ENCODE measurements at places on chromosomes 1 and 21. TPM values are rescaled to one million over a fixed set of nuclear protein-coding genes. Genes with fewer than 3 reads are reported as not detected.

The CELA2A gene
- not detected for polyA plus RNA-seq

The KCNJ9 gene
- polyA plus RNA-seq: 0.05 TPM

The HUNK gene
- 19.6 TPM for polyA plus RNA-seq

DNA sequence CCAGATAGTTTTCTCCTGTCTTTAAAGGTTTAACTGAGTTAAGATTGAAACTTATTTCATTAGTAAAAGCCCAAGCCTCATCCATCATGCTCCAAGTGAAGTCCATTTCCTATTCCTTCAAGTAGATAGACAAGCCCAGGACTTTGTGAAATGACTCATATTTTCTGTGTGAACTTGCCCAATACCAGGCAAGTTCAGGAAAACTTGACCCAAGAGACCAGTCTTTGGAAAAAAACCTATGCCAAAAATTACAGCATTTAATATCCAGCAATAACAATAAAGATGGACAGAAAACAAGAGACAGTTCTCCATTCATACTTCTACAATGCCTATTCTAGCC lies 405 bp upstream of the RAB29 start:
- no peak for DNase-seq

- no peak for DNase-seq
Measured at GRCh38 chr1:8122477-8123407, 96.6 kb upstream of the ERRFI1 start.

DNA sequence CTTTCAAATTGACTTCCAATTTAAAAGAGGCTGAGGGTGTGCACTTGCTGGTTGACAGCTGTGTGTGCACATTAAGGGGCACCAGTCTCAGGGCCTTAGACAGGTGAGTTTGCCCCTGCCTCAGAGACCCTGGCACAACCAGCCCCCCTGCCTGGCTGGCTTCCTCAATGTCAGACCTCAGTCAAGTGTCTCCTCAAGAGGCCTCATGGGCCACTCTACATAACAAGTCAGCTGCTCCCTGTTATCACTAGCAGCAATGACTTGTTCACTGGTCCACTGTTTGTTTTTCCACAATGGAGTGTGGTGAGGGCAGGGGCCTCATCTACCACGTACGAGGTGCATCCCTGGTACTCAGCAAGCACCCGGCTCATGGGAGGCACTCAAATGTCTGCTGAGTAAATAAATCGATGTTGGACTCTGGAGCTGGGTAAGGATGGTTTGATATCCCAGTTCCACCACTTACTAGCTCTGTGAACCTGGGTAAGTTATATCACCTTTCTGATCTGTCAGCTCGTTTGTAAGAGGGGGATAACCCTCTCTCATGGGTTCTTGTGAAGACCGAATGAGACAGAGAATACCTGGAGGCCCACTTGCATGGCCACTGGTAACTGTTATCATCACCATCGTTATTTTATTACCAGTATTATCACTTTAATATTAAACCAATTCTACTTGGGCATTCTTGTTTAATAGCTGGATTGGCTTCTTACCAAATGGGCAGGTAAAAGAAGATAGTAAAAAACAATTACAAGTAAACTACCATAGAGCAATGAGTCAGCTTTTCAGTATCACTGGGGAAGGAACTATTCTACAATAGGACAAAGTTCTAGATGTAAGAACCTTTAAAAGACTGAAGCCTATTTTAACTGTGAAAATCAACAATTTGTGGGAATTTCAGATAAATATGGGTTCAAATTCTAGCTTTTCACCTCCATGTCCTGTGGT lies 64.6 kb downstream of the SLC66A1 start:
- DNase-seq: no peak

The RPRD2 gene
- 53.6 TPM for polyA plus RNA-seq

GRCh38 chr21:26850116-26850643 lies 5.0 kb upstream of the ADAMTS1 start:
- DNase-seq: no peak

DNA sequence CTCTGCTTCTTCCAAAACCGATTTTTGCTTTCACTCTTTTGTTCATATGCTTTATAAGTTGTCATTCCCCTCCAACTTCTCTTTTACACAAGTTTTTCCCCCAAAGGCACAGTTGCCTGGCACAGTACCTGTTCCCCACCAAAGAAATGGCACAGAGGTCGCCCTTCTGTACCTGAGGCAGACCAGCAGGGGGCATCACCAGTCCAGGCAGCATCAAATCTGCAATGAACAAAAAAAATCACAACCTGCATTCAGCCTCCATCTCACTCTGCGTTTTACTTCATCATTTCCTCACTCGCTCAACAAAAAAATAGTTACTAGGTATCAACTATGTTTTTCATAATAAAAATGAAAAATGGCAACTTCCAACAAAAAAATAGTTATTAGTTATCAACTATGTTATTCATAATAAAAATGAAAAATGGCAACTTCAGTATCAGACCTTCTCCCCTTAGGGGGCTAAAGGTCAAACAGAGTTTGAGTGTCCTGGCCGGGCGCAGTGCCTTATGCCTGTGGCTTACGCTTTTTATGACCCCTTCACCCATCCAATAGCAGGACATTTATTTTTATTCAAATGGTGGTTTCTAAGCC lies 4.1 kb downstream of the EIF2D start:
- DNase-seq: no peak

DNA sequence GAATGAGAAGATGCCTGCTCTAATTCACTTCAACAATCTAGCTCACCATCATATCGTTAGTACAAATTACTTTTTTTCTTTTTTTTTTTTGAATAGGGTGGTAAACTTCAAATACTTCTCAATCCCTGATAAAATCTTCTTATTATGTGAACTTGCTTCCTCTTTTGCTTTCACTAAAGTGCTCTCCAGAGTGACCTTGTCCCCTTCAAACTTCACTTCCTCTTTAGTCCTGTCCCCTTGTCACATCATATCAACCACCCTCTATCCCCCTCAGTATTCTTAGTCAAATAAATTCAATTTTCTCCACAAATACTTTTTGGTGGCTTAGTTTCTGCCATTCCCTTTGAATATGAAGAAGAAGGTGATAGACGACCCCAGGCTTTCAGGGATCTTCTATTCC lies 124.9 kb upstream of the PLXNA2 start:
- no peak for DNase-seq

The GPR153 gene
- 8.7 TPM for polyA plus RNA-seq

The SLC2A5 gene
- polyA plus RNA-seq: 0.87 TPM

GRCh38 chr1:45409276-45409675 lies 69.0 kb upstream of the MUTYH start:
- DNase-seq: no peak

- no peak for DNase-seq
Measured at GRCh38 chr1:27770293-27770830, 2.7 kb upstream of the STX12 start.

The LRRC42 gene
- 46.2 TPM for polyA plus RNA-seq

DNA sequence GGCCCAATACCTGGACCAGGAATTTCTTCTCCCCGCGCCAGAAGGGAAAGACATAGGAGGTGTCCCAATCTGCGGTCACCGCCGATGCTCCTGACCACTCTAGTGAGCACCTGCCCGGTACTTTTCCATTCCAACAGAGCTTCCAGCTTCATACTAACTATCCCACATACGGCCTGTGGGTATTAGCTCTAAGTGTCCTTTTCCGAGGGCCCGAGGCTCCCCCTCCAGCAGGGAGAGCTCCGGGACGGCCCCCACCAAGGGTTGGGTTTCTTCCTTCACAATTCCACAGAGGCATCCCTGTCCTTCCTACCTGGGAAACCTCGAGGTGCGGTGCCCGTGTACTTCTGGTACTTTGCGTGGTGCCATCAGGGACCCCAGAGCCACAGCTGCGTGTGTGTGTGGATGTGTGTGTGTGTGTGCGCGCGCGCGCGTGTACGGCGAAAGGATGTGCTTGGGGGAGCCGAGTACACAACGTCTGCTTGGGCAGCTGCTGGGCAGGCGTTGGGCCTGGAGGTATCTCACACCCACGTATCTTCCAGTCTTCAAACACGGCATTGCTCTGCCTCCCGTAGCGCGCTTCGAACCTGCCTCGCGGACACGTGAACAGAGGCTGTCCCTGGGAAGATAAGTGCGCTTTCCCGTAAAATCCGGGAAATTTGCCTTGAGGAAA lies 2.4 kb upstream of the SIM2 start:
- DNase-seq: no peak

DNA sequence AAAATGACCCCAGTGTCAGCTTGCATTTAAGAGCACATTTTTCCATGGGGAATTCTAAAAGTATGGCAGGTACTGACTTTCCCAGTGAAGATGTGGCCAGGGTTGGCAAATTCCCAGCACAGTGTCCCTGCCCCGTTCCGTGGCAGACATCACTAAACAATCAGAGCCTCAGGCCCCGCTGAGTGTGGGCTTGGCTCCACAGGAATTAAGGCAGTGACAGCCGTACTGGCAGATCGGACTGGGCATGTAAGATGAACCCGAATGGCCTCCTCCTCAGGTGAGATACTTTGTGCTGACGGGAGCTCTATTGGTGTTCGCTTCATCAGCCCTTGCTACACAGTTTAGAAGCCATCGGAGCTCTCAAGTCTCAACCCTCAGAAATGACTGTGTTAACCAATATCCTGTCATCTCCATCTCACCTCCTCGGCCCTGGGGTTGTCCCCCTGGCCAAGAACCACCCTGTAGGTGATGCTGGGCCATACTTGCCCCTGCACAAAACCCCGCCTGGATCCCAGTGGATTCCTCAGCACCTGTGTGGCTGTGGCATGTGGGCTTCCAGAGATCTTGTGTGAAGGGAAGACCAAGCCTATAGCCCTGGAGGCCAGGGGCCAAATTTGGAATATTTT lies 29.0 kb upstream of the ABCG1 start:
- no peak for DNase-seq

The SELENBP1 gene
- polyA plus RNA-seq: 52.7 TPM

The FMO2 gene
- polyA plus RNA-seq: 2.8 TPM

The DEDD gene
- 55.1 TPM for polyA plus RNA-seq

The EPHX1 gene
- 52.0 TPM for polyA plus RNA-seq

The SH2D1B gene
- 0.11 TPM for polyA plus RNA-seq

GRCh38 chr1:236057546-236057945 lies 7.3 kb downstream of the NID1 start:
- DNase-seq: no peak

- DNase-seq: no peak
Measured at GRCh38 chr1:110430366-110430765, 20.6 kb upstream of the PROK1 start.

DNA sequence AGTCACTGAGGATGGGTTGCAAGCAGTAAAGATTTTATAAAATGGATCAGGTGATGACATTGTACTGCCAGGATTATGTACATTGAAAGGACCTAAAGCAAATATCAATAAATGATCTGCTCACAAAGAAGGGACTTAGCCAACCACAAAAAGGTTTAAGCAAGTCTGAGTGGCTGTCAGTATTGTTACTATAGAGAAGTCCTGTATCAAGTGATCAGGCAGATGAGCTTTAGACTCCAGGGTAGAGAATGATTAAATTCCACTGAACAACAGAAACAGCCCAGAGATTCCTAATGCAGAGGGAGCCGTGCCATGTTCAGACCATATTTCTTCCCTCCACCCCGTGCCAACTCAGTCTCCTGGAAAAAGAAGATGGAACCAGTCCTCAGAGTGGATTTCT lies 138.9 kb downstream of the SETD4 start:
- no peak for DNase-seq

The TSPAN2 gene
- 34.2 TPM for polyA plus RNA-seq

- no peak for DNase-seq
Measured at GRCh38 chr1:198254521-198254920, 97.7 kb downstream of the NEK7 start.

GRCh38 chr1:17627239-17628052 lies 87.9 kb downstream of the ARHGEF10L start:
- no peak for DNase-seq

DNA sequence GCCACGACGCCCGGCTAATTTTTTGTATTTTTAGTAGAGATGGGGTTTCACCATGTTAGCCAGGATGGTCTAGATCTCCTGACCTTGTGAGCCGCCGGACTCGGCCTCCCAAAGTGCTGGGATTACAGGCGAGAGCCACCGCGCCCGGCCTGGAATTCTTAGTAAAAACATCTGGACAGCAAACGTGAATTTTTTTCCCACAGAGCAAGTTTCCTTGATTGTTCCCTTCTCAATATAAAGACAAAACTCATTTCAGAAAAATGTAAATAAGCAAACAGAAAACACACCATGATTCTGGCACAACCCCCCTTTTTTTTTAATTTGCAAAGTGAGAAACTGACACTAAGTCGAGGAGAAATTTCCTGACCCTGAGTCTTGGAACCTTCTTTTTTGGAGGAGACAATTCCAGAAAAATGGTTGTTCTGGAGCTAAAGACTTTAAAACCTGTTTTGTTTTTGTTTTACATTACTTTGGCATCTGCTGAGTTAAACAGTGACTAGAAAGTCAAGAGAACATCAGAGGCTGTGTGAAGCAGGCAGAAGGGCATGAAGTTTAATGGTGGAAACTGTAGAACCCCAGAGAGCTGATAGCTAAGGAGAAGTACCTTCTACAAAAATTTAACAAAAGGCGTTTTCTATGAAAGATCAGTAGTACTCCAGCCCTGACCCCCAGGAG lies 10.3 kb upstream of the HMGCS2 start:
- DNase-seq: no peak

GRCh38 chr1:18384059-18384458 lies 96.7 kb upstream of the KLHDC7A start:
- no peak for DNase-seq

DNA sequence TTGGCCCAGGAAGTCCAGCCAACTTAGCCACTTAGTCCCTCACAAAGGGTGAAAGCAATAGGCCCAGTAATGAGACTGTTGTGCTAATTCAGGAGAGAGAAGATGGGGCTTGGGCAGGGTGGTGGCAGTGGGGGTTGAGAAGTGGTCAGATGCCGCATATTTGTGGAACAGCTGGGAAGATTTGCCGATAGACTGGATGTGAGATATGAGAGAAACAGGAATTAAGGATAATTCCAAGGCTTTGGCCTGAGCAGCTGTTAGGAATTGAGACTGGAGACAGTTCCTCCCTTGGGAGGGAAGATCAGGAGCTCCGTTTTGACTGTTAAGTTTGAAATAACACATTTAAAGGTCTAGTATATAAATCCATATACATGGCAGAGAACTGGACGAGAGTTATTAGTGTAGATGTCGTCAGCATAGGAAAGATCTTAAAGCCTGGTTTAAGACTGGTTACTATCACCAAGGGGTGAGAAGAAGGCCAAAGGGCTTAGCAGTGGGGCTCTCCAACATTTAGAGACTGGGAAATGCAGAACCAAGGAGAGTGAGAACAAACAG lies 323.7 kb upstream of the FAM78B start:
- no peak for DNase-seq

The KCNN3 gene
- 2.9 TPM for polyA plus RNA-seq

The ENAH gene
- polyA plus RNA-seq: 114 TPM

- DNase-seq: no peak
Measured at GRCh38 chr21:41953249-41953830, 478 bp downstream of the C2CD2 start.

The OLFML3 gene
- polyA plus RNA-seq: 168 TPM

- DNase-seq: no peak
Measured at GRCh38 chr1:154405747-154406571, 816 bp downstream of the IL6R start.

The NPPA gene
- 0.33 TPM for polyA plus RNA-seq

DNA sequence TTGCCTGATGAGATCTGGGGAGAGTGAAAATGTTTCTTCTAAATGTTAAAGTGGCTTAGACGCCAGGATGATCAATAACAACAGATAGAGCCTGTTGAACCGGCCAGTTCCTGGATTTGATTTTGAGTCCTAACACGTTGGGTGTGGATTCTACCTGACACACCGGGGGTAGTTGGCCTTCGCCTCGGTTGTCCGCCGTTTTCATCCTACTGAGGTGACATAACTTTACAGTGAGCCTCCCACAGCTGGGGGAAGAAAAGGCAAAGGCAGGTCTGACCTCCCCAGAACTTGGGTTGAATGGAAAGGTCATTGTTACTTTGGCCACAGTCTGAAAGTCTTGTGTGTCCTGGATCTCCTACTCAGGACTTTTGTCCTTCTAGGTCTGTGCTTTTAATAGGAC lies 1.1 kb downstream of the PGD start:
- no peak for DNase-seq

Measured in renal cortex interstitium (tissue), 15 donors.